ENCODE measurements at places on chromosomes 11 and 22. TPM values are rescaled to one million over a fixed set of nuclear protein-coding genes. Genes with fewer than 3 reads are reported as not detected.

C22orf42 gene
- not detected for total RNA-seq

- H3K36me3 ChIP-seq = no peaks in the 10 kb centered on the region
- DNase-seq = no peak
- no peak overlapping the region for H3K4me3 ChIP-seq
- H3K27ac ChIP-seq = peak overlapping the region; percentile 68
Measured at GRCh38 chr11:1839204-1839923, 583 bp downstream of the TNNI2 start.

GRCh38 chr11:98243897-98244296 is 776.9 kb upstream of the CNTN5 start:
- H3K4me3 ChIP-seq = no peak overlapping the region
- no peak for DNase-seq
- no peaks in the 10 kb centered on the region for H3K27me3 ChIP-seq
- H3K4me1 ChIP-seq = no peaks in the 10 kb centered on the region
- H3K36me3 ChIP-seq = no peaks in the 10 kb centered on the region

OR51B5 gene
- total RNA-seq = 0.47 TPM

GRCh38 chr22:47089796-47090460 is 327.5 kb downstream of the TBC1D22A start:
- H3K4me1 ChIP-seq = peaks cover 16% of the 10 kb centered on the region
- no peak overlapping the region for H3K27ac ChIP-seq
- H3K27me3 ChIP-seq = no peaks in the 10 kb centered on the region
- peaks cover 23% of the 10 kb centered on the region for H3K36me3 ChIP-seq
- no peak overlapping the region for H3K4me3 ChIP-seq
- DNase-seq = no peak
